ENCODE measurements at places on chromosomes 7 and 10.

- no peak for DNase-seq
These were observed 376.8 kb downstream of the HGF start for GRCh38 chr7:81393018-81393417.

- DNase-seq, result no peak
These were observed 27.9 kb downstream of the BBS9 start for GRCh38 chr7:33157311-33157710.

- DNase-seq, result no peak
These were observed 39.3 kb downstream of the INSIG1 start for GRCh38 chr7:155336812-155337602.

GRCh38 chr7:96718107-96719003 is 8.7 kb upstream of the SEM1 start:
- no peak for DNase-seq

GRCh38 chr10:29635711-29636144 is 957 bp upstream of the SVIL start:
- no peak for DNase-seq

- DNase-seq, result no peak
These were observed 27.4 kb upstream of the GNAI1 start for GRCh38 chr7:80107278-80107677.

DNA sequence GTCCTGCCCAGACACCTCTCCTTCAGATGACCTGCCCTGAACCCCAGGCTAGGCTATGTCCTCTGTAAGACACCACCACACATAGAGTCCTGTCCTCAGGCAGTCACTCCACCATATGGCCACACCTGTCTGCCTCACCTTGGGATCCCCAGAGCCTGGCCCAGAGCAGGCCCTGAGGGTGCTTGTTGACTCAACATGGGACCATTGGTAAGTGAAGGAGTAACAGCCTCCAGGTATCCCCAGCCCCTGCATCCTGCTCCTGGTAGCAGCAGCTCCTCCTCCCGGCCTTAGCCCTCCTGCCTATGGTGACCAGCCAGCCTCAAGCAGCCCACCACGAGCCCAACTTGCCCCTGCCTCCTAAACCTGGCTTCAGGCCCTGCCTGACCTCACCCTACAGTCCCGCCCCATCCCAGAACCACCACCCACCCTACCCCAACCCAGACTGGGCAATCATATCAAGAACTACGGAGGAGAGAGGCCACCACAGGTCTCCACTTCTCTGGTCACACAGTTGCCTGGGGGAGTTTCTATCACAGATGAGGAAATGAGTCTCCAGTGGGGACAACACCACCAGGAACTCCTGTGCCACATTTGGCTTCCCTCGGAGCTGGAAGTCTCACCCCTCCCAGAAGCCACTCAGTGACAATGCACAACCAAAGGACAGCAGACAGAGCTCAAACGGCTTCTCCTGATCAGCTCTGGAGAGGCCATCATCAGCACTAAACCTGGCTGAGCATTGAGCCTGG is 136.6 kb downstream of the GRID1 start:
- DNase-seq, result no peak

GRCh38 chr7:88540012-88540411 is 219.5 kb upstream of the ZNF804B start:
- DNase-seq, result no peak

- DNase-seq, result no peak
These were observed 60.3 kb downstream of the RASGEF1A start for GRCh38 chr10:43206391-43207235.

GRCh38 chr7:27399791-27400567 is 157.4 kb downstream of the EVX1 start:
- DNase-seq, result no peak

DNA sequence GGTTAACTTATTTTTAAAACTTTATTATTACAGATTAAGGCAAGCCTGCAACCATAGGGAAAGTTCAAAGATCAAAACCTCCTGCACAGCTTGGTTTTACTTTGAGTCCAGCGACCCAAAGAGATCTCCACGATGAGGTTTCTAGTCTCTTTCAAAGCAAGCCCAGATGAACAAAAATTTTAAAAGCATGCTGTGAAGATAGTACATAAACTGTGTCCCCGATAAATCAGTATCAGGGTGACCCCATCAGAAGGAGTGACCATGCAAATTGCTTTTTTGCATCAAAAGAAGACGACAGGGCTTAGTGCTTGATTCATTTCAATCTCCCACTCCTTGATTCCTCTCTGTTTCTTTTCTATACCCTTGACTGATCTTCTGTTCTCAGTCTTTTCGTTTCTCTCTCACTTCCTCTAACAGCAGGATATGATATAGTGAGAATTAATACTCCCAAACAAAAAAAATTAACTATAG is 16.0 kb upstream of the DNTT start:
- DNase-seq, result no peak

- DNase-seq, result no peak
These were observed 10.4 kb downstream of the NEUROG3 start for GRCh38 chr10:69562731-69563254.

DNA sequence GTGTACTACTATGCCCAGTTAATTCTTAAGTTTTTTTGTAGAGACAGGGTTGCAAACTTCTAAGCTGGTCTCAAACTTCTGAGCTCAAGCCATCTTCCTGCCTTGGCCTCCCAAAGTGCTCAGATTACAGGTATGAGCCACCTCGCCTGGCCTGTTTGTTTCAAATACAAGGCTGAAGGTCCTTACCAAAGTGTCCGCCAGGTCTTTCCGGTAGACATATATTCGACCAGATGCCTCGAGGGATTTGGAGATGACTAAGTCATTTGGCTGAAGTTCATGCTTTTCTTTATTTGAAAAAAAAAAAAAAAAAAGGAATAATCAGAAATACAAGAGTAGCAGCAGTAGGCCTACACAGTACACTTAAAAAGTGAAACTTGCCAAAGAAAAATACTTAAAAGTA is 204.5 kb upstream of the CDCA7L start:
- DNase-seq, result no peak

- no peak for DNase-seq
These were observed 98.1 kb downstream of the CCDC71L start for GRCh38 chr7:106562711-106563366.

DNA sequence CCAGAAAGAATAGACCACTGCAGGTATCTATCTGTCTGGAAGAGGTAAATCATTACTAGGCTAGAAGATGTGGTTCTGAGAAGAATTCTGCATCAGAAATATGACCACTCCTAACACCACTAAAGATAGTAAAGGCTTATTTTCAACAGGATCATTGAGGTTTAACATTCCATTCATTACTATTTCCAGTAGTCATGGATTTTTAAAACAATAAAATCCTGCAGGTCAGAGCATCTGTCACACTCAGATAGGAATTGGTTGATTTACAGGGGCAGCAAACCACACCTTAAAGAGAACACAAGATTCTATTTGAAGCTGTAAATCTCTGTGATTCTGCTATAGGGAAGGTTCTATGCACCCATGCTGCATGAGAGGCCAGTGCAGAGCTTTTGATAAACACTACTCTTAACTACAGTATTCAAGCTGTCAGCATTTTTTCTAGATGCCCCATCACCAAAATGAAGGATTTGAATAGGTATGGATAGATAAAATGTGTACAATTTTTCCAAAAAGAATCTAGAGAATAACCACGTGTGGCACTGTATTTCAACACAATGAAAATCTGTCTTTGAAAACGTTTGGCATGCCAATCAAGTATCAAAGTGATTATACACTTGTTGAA is 14.6 kb downstream of the LRRC17 start:
- no peak for DNase-seq

GRCh38 chr7:140774371-140774770 is 77.9 kb downstream of the NDUFB2 start:
- no peak for DNase-seq

DNA sequence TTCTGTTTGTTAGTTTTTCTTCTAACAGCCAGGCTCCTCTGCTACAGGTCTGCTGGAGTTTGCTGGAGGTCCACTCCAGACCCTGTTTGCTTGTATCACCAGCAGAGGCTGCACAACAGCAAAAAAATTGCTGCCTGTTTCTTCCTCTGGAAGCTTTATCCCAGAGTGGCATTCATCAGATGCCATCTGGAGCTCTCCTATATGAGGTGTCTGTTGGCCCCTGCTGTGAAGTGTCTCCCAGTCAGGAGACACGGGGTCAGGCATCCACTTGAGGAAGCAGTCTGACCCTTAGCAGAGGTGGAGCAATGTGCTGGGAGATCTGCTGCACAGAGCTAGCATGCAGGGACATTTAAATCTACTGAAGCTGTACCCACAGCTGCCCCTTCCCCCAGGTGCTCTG is 26.7 kb upstream of the CROT start:
- peak; percentile 10 for DNase-seq

- DNase-seq, result no peak
These were observed 413.0 kb upstream of the FOXK1 start for GRCh38 chr7:4269086-4269485.

DNA sequence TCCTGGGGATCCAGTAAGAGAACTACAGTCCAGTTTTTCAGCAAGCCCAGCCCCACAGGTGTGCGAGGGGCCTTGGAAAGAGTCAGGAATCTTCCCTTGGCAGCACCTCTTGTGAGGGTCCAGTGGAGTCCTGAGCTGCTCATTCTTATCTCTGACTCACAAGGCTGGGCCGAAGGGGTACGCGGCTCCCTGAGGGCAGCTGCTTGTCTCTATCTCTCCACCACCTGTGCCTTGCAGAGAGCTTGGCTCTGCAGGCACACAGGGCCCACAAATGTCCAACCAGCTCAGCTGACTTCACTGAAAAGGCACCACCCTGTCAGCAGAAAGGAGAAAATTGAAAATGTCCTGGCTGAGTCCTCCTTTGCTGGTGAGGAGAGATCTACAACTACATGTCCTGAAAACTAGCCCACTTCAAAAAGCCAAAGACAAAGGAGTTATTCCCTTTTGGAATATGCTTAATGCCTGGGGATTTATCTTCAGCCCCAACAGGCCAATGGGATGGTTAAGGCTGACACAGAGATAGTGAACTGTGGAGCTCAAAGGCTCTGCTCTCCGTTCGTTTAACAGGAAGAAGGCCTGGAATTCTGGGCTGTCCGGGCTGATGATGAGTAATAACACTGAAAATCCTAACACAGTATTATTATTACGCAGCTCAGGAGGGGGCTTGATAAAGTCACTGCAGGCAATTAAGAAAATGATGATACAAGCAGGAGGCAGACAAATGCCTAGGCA is 23.4 kb downstream of the UROS start:
- no peak for DNase-seq

DNA sequence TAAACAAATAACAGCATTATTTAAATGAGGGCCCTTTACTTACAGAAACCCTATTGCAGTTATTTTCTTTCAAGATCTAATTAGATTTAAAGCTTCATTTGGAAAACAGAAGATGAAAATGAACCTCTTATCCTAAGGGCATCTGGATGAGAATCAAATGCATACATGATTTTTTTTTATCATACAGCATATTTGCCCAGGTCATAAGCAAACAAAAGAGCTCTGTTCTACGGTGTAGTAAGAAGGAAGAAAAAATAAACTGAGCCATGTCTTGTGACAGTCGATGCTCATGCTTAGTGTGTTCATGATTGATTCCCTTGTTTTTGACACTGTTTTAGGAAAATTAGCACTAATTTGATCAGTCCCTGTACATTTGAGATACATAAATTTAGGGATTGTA is 202.6 kb upstream of the RNF32 start:
- DNase-seq, result no peak

- peak; percentile 57 for DNase-seq
These were observed at the start of gene AKR1E2 for GRCh38 chr10:4825868-4826791. Gene AKR1E2 (plus strand): TSS chr10:4826207. CDS start chr10:4826325, 118 bp downstream.

GRCh38 chr7:101562531-101563197 is 66.4 kb downstream of the MYL10 start:
- DNase-seq, result no peak

- no peak for DNase-seq
These were observed 67.1 kb downstream of the TMEM130 start for GRCh38 chr7:98802781-98803110.

GRCh38 chr7:14931511-14932215 is 29.1 kb upstream of the DGKB start:
- DNase-seq, result no peak

DNA sequence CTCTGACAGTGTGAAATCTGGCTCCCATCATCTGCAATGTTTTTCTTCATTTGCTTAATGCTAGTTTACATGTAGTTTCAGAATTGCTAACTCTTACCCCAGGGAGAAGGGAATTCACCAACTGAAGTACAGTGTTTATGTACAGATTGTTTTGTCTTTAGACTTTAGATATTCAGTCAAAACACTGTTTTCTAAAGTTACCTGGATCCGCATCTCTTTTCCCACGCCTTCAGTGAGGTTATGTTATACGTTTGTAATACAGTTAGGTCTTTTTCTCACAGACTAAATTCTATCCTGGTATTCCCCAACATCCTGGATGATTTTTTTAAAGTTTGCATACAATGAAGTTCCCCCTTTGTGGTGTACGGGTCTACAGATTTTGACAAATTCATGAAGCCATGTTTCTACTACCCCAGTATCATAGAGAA is 3.2 kb upstream of the LYZL1 start:
- DNase-seq, result no peak

- DNase-seq, result no peak
These were observed 47.1 kb upstream of the UCN3 start for GRCh38 chr10:5317547-5318107.

DNA sequence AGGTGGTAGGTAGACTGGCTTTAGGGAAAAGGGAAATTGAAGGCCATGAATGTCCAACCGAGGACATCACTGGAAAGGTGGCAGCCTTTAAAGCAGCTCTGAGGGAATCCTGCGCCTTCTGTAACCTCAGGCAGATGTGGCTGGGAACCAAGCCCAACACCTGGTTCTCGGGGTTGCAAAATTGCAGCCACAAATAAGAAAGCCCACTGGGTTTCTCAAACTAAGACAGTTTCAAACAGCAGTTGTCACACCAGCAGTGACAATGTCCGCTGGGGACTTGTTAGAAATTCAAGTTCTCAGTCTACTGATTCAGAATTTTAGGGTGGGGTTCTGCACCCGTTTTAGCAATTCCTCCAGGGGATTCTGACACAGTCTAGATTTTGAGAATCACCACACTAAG is 42.7 kb upstream of the STEAP1B start:
- no peak for DNase-seq

DNA sequence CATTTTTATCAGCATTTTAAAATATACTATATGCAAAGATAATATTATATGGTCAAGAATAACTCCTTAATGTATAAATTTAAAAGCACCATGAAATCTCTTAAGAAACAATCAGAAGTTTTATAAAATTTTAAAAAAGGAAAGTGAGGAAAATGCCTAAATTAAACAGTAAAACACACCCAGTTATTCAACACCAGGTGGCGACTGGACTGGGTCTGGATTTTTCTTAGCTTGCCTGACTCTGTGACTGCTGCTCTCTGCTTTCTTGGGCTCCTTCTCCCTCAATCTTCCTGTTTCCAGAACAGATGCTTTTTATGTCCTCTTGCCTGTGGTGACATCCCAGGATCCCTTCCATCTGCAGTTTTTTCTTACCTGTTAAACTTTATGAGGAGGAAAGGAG is 200.3 kb downstream of the BICC1 start:
- DNase-seq, result no peak

- DNase-seq, result no peak
These were observed 786 bp downstream of the ATP5F1C start for GRCh38 chr10:7788639-7789286.

GRCh38 chr10:105328503-105329133 is 687.5 kb downstream of the SORCS3 start:
- no peak for DNase-seq

- DNase-seq, result no peak
These were observed 740.5 kb downstream of the PCDH15 start for GRCh38 chr10:54060572-54060971.
